ENCODE measurements at places on chromosomes 6 and 20.

- ATAC-seq = no peak
Measured at GRCh38 chr6:42727627-42728026, 5.2 kb upstream of the PRPH2 start.

GRCh38 chr6:54428431-54428830 is 120.2 kb downstream of the TINAG start:
- ATAC-seq = no peak

GRCh38 chr6:69866351-69866769 is at the start of gene COL19A1:
Gene COL19A1, plus strand, starts transcription at chr6:69866556. Its CDS starts 13,012 bp downstream, at chr6:69879568.
- ATAC-seq = peak; percentile 7

DNA sequence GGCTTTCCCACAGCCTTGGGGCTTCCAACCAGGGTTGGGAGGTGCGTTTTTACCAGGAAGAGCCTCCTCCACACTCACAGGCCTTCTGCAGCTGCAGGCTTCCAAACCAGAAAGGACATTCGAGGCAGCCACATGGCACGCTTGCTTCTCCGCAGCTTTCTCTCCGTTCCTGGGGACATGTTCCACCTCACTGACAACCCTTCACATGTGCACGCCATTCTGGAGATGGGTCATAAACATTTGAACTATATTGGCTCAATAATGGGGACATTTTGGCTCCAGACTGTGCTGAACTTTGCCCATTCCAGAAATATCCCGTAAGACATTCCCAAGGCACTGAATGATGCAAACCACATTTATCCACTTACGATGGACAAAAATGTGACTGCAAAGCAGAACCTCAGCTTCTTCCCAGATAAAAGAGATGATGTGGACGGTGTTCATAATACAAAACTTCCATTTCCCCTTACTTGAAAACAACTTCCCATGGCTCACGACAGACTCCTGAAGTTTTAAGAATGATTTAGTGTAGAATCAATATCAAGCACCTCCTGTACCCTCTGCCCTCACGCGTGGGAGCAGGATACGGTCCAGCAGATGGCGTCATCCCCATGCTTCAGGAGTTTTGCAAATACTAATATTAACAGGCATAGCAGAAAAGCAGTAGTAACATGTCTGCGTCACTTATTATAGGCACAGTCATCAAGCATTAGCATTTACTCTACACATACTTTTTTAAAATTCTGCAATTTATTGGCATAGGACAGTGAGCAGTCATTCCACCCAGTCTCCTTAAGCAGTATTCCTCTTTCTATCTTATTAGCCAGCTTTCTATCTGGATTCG is 25.4 kb upstream of the FOXF2 start:
- ATAC-seq = peak; percentile 32

DNA sequence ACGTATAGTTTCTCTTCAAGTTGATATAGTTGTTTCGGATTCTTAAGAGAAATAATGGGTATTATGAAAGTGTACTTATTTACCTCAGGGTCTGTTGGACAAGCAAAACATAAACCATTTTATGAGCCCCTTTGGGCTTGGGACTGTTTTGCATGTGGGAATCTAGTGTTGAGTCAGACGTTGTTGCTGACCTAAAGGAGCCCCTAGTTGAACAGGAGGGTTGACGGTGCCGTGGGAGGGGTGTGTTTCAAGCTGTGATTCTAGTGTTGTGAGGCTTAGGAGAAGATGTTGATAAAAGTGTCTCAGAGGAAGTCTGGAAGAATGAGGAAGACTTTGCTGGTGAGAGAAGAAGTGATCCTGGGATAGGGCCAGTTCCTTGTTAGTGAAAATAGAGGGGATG is 140.0 kb downstream of the ARID1B start:
- ATAC-seq = no peak

- no peak for ATAC-seq
Measured at GRCh38 chr6:9520417-9521151, 894.3 kb downstream of the TFAP2A start.

DNA sequence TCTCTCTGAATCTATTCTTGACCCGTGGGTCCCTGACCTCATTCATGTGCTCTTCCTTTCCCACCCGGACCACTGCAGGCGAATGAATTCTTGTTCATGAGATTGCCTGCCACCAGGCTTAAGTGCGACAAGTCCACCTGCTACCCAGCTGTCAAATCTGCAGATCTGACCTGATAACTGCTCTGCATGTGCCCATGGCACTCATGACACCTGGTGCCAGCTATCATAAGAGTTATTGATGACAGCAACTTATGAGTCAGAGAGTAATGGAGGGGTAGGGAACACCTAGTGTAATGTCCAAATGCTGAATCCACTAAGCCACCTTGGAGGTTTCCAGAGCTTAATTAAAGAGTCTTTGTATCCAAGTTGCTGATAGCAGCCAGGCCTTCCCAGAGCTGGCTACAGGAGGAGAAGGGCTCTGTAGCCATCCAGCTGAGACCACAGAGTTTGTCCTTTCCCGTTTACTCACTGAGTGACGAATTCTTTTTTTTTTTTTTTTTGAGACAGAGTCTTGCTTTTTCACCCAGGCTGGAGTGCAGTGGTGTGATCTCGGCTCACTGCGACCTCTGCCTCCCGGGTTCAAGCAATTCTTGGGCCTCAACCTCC is 17.4 kb downstream of the SHLD1 start:
- ATAC-seq = no peak

DNA sequence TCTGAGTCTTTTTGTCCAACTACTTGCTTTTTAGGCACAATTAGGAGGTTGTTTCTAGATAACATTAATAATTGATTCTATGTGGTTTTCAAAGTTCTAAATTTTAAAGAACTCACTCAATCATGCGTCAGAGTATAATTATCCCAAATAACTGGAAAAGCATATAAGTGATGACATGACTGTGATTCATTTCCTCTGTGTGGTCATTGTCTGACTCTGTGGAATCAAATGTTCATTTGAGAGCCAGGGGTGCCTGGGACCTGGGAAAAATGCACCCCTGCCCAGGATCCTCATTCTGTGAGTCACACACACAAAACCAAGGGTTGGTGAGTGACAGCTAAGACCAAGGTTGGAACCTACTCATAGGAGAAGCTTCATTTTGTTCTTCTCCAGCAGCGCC is 127.1 kb upstream of the MLIP start:
- no peak for ATAC-seq

- no peak for ATAC-seq
Measured at GRCh38 chr6:136181861-136182260, 68.2 kb downstream of the MTFR2 start.

GRCh38 chr20:47776639-47777038 is 8.6 kb downstream of the SULF2 start:
- no peak for ATAC-seq

DNA sequence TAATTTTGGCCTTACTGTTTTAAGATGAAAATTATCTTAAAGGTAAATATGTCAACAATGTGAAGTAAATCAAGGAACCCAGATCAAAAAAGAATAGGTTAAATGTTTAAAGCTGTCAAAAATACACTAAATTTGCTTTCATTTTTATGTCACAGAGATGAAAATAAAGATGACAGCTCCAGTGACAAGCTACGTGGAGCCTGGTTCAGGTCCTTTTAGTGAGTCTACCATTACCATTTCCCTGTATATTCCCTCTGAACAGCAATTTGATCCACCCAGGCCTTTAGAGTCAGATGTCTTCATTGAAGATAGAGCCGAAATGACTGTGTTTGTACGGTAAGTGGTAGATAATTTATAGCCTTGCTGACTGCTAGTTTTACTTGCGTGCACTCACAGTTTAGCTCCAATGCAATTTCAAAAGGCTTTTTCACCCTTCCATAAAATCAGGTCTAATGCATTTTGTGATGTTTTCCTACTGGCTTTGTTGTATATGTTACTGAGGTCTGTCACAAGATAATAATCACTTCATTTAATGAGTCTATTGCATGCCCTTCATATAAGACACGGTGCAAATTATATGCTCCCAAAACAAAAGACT is 1.9 kb downstream of the HEBP2 start:
- no peak for ATAC-seq

DNA sequence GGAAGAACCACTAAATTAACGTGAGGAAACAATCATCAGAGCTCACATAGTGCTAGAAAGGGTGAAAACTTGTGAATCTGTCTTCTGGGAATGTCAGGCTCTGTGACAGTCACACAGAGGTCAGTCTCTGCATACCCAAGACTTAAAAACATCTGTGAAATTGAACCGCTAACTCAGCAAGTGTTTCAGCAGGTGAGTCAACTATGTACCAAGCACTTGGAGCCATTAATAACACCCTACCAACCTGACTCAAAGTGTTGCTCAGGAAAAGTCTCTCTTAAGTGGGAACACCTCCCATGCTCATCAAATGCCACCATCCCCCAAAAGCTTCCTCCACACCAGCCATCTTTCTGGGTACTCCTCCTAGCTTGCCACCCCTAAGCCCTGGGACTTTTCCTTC is 92.3 kb upstream of the CARMIL1 start:
- peak; percentile 50 for ATAC-seq

DNA sequence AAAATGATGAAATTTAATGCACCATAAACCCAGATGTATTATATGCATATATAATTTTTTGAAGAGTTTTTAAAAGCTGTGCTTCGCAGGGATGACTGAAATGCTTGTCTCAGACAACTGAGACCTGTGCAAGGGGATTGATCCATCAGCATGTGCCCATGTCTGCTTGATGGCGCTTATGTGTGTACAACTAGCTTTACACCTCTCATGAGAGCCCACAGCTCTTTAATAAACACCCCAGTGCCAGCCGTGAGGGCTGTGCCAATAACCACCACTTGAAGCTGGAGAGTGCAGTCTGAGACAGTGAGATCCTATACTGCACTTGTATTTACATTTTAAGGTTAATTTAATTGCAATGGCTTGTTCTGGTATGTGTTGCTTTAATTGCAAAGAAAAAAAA is 225.5 kb downstream of the BCKDHB start:
- ATAC-seq = peak; percentile 56

DNA sequence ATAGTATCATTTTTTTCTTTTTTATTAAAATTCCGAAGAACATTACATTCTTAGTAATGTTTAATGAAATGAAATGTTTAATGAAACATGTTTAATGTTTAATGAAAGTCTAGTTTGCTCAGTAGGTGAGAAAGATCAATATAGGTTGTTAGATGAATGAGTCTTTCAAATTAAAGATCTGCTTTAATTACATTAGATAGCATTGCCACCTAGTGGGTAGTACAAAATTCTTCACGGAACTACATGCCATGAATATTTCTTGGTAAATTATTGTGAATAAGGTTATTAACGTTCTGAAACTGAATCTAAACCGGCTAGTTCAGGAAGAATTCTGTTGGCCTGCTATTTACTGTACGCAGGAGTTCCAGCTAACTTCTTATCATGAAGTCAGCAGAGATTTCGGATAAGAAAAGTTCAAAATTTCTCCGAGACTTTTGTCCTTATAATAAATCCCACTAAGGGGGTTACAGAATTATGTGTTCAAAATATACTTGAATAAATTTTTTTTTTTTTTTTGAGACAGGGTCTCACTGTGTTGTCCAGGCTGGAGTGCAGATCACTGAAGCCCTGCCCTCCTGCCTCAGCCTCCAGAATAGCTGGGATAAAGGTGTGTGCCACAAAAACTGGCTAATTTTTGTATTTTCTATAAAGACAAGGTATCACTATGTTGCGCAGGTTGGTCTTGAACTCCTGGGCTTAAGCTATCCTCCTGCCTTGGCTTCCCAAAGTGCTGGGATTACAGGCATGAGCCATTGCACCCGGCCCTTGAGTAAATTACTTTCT is 7.9 kb upstream of the GMNN start:
- ATAC-seq = no peak

- ATAC-seq = no peak
Measured at GRCh38 chr6:11689847-11690246, 88.8 kb downstream of the ADTRP start.

Data from motor neuron (in vitro differentiated cells).